MM.1S (cell line): ENCODE measurements at places on chromosomes 6 and 20.

DNA sequence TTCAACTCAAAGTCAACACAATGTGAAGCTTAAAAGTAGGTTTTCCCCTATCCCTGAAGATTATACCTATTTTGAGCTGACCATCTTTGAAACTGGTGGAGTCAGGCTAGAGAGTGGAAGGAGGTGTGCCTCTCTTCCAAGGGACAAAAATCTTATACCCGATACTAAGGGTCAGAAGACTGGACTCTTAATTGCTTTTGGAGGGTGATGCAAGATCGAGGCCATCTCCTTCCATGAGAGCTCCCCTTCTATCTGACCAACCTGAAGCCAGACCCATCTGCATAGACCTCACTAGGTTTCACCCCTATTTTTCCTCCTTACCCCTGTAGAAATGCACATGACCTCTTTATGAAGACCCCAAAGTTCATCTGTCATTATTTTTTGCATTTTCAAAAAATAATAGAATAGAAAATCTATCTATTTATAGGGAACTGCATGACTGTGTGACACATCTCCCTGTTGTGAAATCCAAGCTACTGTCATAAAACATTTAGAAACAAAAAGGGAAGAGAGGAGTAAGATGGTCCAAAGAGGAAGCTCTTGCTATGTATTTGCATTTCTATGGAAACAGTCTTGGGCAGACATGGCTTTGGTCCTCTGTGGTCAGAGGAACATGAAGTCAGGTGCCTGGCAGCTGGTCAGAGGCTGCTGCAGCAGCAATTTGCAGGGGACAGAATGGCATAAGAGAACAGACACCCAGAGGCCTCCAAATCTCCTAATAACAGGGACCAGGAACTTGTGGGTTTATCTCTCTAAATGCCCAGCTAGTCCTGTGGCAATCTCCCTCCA, 349.2 kb downstream of the MAFB start:
- DNase-seq: no peak

- no peak for DNase-seq
These were observed 223.2 kb upstream of the TSHZ2 start for GRCh38 chr20:52748990-52749389.

DNA sequence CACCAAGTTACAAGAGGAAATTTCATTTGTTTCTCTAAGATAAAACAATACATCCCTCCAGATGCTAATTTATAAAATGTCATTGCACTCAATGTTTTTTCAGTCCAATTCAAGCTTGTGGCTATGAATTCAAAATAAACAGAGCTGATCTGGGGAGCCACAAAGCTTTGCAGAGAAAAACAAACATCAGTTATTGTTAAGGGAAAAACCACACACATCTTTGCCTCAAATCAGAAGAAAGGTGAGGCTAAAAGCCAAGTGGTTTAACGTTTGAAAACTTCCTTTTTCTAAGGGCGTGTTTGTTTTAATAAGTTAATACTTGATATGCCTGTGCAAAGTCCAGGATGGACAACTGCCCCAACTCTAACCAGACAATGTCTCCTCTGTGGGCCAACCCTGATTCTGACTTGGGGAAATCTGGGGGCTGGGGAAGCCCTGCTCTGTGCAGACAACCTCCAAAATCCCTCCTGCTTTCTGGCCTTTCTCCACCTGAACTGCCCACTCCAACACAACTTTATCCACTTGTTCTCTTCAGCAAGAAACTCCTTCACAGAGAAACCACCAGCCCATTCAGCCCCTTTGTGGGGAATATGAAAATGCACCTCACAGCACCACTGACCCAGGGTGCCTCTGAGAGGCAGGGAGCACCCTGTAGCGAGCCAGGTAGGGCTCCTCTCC, 44.6 kb upstream of the NT5E start:
- DNase-seq: no peak

DNA sequence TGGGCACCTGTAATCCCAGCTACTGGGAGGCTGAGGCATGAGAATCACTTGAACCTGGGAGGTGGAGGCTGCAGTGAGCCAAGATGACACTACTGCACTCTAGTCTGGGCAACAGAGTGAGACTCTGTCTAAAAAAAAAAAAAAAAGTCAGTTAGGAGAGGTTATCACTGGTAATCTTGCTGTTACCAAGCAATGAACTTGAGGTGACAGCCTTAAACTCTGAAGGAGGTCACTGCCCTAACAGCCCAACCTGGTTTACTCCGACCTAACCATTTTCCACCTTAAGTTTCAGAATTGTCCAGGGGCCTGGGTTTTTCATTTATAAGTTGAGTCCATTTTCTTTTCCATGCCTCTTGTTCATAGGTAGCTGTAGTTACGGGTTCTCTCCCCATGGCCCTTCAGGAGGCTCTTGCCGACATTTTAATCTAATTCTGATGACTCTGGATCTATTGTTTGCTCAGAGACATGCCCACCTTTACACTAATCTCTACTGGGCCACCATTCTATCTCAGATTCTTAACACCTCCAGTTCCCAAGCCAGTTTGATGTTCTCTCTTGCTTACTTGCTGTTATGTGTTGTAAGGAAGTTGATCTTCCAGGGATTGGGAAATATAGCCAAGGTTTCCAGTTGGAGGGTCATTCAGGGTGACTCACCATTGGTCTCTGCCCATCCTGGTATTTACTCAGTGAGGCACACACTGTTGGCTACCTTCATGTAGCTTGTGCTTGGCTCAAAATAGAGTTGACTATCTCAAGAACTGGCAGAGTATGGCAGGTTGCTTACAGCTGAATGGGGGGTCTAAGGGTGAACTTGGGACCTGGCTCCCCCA, 29.1 kb downstream of the SHLD1 start:
- no peak for DNase-seq

GRCh38 chr20:44714701-44715498, at the start of gene CCN5:
Gene CCN5 (plus strand): TSS chr20:44715369. CDS start chr20:44715391, 22 bp downstream.
- no peak for DNase-seq

GRCh38 chr20:46681032-46681854, 8.0 kb downstream of the TP53RK start:
- peak; percentile 74 for DNase-seq

DNA sequence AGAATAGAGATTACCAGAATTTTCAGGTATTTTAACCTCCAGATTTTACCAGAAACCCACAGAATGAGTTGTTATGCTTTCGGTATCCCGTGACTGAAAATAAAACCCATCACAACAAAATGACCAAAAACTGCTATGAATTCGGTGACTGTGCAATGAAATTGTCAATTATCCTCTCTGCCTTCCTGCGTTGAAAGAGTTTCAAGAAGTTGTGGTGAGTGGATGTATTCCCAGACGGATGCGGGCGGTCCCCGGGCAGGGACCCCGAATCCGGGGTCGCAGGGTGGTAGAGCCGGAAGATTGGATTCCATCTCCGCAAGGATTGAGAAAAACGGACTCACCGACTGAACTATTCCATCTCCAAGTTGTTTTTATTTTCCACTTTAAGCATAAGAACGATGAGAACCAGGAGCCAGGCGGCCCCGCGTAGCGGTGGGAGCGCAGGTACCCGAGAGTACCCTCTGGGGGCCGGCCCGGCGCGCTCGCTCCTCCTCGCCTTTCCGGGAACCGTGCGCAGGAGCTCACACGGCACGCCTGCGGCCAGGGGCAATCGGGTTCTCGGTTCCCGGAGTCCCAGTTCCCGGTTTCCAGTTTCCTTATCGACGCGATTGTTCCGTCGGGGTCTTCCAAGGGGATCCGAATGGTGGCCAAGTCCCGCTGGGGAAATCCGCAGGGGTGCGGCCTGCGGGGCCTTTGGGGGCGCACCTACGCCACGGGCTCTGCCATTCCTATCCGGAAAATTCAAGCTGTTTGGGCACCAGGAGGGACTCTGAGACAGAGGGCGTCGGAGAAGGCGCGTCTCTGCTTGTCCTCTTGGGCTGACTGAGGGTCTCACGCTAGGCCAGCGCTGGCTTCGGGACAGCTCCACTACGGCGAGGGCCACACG, 104.9 kb upstream of the PRDM1 start:
- peak; percentile 45 for DNase-seq

GRCh38 chr6:150534553-150534952, 65.1 kb upstream of the PLEKHG1 start:
- DNase-seq: no peak

DNA sequence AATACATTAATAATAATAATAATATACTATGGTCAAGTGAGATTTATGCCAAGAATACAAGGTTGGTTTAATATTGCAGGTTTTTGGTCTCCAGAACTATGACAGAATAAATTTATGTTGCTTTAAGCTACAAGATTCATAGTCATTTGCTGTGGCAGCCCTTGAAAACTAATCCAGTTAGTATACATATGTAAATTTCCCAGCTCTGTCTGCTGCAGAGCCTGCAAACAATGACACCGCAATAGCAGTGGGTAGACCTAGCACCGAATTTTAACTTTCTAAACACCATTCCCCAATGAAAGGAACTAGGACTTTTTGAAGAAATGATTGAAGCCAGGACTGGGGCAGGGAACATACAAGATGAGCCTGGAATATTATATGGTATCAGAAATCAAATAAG, 647.7 kb upstream of the NRSN1 start:
- DNase-seq: no peak

GRCh38 chr20:33046412-33046811, 7.3 kb upstream of the BPIFB3 start:
- DNase-seq: no peak

DNA sequence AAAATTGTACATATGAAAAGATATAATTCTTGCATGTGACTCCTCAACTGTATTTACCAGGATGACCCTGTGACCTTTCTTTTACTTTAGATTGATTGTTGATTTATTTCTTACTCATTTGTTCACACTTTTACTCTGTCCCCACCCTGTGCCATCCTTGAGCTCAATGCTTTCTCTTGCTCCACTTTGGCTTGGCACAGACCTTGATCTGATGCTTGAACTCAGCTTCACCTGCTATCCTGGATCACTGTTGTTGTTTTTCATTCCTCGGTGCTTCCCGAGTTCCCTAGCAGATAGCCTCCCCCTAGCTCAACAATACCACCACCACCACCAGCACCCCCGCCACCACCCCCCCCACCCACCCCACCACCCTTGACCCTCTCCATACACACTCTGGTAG, 102.1 kb downstream of the EYA4 start:
- DNase-seq: no peak

GRCh38 chr6:144581812-144582537, 296.8 kb downstream of the UTRN start:
- DNase-seq: no peak

DNA sequence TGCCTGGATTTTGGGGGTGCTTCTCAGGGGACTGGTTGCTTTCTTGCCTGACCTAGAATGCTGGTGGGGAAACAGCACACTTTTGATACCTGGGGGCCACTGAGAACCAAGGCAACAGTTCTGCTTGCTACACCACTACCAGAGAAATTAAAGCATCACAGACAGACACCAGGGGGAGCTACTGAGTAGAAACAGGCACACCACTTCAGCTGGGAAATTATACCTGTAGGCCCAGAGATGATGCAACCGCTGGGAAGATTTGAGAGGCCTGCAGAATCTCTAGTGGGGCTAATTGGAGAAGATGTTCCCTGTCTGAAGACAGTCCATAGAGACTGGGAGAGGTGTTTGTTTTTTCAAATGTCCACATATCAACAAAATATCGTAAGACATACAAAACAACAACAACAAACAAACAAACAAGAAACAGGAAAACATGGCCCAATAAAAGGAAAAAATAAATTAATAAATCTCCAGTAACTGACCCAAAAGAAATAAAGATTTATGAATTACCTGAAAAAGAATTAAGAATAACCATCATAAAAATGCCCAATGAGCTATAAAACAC, 129.4 kb upstream of the RIN2 start:
- peak; percentile 72 for DNase-seq

GRCh38 chr20:8155812-8156211, 23.7 kb downstream of the PLCB1 start:
- no peak for DNase-seq
